Stimulated activated CD8-positive, alpha-beta memory T cell treated with anti-CD3 and anti-CD28 coated beads, Interleukin-2, amount 100 ng/mL, for 48 hours (primary cell): ENCODE measurements at places on chromosomes 3 and 15.

DNA sequence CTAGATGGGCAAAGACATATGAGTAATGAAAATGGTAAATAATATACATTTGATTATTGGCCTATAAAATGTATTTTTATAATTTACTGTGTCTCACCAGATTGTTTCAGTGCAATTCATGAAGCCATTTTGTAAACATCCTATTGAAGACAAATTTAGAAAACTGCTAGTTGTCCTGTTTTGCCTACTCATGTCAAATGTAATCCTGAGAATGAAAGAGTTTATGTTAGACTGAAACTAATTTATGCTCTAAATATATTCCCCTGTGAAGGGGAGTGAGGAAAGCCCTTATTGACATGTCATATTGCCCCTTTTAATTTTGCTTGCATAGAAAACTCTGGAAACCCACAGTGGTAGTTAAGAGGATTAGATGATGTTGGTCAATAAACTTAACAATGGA is 610.0 kb downstream of the NAALADL2 start:
- no peak for DNase-seq

- DNase-seq: no peak
Observed at GRCh38 chr3:70992131-70992530, 591.4 kb downstream of the FOXP1 start.

DNA sequence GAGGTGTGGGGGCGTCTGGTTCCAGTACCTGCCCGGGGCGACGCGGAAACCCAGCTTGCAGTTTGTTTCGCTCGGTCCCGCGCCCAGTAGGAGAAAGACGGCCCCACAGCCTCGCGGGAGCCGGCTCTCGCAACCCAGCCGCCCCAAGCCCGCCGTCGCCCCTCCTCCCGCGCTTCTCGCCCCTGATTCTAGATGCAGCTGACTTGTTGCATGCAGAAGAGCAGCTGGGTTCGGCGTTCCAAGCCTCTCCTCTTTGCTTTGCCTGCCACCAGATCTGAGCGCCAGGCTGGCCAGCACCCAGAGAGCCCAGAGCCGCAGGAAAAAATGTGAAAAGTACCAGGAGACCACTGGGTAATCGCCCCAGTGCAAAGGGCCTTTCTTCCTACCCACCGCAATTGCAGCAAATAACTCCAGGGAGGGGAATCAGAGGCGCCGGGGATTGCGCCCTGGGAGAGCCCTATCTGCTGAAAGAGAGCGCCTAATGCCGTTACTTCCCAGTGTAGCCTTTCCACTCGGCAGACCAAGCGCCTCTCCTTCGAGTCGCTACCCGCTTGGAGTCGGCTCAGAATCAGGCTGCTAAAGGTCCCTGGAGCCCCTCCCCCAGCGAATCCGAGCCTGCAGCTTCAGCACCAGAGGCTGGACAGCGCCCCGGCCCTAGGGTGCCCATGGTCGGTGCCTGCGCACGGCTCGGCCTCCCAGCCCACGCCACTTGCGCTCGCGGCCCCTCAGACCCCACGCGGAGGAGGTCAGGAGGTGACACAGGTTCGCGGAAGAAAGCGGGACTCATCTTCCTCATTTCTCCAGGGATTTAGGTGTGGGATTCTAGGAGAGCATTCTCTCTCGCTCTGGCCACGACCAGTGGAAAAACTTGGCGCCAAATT is 15.7 kb upstream of the AEN start:
- no peak for DNase-seq

GRCh38 chr3:99332276-99332675 is 306.1 kb upstream of the COL8A1 start:
- no peak for DNase-seq

GRCh38 chr15:78969687-78970349 is 25.0 kb upstream of the CTSH start:
- no peak for DNase-seq

DNA sequence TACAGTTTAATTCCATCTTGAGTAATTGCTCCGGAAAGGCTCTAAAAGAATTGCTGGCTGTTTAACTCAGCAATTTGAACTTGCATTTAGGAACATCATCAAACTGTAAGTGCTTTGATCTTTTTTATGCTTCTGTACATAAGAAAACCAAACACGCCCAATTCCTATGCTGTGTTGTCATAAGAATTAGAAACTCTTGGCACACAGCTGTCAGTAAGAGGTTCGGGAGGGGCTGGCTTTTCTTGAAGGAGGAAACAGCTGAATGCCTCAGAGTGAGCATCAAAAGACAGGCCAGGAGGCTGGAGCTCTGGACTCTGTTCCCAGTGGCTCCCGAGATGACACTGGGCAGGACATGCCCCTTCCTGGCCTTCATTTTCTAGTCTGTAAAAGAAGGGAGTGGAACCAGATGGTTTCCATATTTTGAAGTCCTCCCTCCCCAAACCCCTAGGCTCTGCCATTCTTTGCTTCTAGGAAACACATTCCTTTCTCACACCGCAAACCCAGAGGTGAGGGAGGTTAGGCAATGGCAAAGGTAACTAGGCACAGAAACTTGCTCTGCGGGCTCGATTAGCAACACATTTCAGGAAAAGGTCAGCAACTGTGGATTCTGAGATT is 73.7 kb upstream of the DLG1 start:
- DNase-seq: no peak

DNA sequence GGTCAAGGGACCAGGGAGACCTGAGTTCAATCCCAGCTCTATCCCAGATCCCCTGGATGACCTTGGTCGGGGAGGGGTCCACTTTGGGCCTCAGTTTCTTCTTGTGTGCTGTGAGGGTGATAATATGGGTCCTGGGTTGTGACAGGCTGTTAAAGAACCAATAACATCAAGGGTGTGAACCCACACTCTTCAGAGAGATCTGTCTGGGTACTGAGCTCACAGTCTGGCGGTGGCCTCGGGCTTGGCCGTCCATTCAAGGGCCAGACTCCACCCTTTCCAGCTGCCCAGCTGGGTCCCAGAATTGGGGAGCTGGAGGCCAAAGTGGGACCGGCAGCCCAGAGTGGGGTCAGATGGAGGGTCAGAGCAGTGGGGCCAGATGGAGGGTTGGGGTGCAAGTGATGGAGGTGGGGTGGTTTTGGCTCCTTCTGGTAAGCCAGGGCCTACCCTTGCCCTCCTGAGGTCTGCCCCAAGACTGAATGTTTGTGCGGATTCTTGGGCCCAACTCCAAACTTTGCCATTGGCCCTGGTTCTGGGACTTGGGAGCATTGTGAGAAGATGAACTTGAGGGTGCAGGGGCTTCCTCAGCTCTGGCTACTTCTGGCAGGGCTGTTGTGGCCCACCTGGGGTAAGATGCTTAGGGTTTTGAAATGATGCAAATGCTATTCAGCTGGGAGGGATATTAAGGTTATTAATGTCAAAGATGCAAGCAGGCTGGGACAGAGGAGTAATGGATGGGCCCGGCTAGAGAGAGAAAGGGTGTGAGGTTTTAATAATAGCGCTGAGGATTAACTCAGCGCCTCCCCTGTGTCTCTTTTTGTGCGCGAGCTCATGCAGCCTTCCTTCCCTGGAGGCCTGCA is 1.5 kb downstream of the CORO2B start:
- no peak for DNase-seq

GRCh38 chr15:67259379-67259778 is 4.8 kb downstream of the IQCH start:
- DNase-seq: no peak

- no peak for DNase-seq
Observed at GRCh38 chr15:85518979-85519761, 138.8 kb downstream of the AKAP13 start.

DNA sequence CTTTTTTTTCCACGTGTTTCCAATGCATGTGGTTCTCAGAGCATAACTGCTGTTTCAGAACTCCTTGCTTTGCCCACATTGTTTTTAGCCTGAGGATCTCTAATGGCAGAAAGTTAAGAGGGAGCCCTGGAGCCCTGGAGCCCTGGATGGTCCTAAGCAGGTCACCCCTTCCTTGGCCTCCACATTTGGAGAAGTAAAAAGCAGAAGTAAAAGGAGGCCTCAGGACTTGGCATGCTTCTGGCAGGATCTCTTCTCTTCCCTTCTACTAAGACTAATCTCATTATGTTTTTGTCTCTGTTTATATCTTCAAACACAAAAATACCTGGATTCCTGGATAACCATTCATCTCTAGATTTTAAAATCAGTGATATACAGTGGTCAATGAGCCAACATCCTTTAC is 50.1 kb downstream of the P2RY1 start:
- no peak for DNase-seq

DNA sequence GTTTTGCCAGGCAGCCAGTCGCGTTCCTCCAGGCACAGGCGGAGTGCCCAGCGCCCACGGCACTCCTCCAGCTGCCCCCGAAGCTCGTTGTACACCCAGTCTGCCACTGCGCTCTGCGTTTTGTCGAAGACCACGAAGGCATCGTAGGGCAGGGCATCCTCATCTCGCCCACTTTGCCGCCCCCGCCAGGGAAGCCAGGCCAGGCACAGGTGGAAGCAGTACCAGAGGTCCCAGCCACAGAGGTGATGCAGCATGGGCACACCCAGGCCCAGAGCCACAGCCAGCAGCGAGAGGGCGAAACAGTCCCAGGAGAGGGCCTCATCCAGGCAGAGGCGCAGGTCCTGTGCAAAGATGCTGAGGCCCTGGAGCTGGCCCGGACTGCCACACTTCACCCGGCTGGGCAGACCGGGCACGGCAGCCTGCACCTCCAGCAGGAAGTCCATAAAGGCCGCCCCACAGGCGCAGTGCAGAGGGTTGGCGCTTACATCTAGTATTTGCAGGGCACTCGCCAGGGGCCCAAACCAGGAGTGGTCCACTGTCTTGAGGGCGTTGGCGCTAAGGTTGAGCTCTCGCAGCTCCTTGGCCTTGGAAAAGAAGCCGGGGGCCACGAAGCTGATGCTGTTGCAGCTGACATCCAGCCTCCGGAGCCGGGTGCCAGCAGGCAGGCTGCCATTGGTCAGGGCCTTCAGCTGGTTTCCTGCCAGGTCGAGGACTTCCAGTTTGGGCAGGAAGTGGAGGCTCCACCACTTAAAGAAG is 3.7 kb downstream of the TLR9 start:
- no peak for DNase-seq

GRCh38 chr3:134795746-134796280 is 753 bp downstream of the EPHB1 start:
- no peak for DNase-seq

DNA sequence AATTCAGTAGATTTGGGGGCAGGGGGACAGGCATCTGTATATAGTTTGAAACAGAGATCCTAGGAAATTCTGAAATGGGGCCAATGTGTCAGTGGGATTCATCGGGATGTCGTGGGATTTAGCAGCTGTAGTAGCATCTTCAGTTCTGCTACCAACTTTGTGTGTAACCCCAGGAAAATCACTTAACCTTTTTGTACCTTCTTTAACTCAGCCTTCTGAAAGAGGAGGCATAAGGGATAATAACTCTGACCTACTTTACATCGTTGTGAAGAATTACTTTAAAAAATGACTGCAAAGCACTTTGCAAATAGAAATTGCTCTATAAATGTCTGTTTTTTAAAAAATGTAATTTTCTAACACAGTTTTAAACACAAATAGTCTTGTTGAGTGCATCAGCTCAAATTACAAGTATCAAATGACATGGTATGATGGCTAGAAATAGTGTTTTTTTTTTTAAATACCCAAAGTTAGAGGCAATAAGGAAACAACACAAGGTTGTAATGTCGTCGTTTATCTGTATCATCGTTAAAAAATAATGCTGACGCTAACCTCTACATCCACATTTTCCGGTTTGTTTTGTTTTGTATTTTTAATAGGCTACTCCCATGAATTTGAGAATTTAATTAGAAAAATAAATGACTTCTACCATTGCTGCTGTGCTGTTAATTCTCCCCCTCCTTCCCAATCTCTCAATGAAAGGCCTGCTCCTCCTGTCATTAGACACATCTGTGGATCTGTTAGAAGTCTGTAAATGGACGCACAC is 338.5 kb downstream of the PTPRG start:
- no peak for DNase-seq

DNA sequence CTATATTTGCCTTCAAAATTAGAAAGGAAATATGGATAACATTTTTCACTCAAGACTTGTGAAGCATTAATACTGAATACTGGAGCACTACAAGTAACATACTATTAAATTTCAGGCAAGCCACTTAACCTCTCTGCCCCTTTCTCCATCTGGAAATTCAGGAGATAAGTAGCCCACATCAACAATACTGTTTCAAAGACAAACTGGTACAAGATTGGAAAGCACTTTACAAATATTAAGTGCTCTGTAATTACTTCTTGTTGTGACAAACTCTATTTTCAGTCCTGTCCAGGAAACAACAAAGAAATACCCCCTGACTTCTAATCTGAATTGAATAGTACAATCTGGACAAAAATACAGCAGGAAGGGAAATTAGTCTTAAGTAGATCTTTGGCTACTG is 49.3 kb downstream of the TMEM212 start:
- no peak for DNase-seq

GRCh38 chr3:114450008-114450596 is 156.3 kb downstream of the TIGIT start:
- DNase-seq: no peak

DNA sequence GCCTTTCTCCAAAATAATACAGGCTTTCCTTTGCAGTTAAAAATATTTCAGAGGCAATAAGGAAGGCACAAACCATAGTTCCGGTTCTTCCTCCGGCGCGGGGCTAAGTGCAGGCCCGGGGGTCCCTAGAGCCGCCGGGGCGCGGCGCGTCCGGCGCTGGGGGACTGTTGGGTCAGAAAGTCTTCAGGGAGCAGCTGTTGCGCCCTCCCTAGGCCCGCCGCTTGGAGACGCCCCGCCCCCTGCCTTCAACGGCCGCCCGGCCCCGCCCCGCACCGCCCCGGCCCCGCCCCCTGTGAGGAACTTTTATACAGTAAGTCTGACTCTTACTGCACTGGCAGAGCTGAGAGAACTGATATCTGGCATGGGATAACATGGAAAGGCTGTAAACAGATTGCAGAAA is 283.1 kb upstream of the ARL6 start:
- no peak for DNase-seq
